H1 (cell line): ENCODE measurements at places on chromosomes 1 and 21. TPM values are rescaled to one million over a fixed set of nuclear protein-coding genes. Genes with fewer than 3 reads are reported as not detected.

DNA sequence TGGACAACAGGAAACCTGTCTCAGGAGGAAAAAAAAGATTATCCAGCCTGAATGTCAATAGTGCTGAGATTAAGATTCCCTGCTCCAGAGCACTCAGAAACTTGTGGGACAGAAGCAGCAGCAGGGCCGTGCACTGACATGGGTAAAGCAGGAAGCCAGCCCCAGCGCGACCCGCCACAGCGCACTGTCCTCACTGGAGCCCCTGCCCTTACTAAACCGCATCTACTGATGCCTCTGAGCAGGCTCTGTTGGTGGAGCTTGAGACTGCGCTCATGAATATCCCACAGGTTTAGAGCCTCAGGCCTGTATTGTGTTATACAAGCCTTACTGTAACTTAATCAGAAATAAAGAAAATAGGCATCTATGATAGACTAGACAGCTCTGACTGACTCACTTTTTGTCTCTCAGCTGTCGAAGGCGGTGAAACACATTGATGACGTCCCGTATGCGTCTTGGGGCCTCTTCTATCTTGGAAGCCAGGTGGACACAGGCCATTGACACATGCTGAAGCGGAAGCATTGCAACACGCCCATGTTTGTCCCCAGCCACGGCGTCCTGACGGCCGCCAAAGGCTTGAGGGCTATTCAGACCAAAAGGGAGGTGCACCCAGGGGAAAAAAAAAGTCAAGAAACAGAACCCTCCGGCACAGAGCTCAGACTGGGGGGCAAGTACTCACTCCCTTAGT is 1.2 kb downstream of the CCNL2 start:
- DNase-seq = no peak

Gene BGLAP
- total RNA-seq = 0.78 and 1.2 TPM in 2 replicates

Gene ADAMTS1
- 19.6 and 22.4 TPM in 2 replicates for total RNA-seq

DNA sequence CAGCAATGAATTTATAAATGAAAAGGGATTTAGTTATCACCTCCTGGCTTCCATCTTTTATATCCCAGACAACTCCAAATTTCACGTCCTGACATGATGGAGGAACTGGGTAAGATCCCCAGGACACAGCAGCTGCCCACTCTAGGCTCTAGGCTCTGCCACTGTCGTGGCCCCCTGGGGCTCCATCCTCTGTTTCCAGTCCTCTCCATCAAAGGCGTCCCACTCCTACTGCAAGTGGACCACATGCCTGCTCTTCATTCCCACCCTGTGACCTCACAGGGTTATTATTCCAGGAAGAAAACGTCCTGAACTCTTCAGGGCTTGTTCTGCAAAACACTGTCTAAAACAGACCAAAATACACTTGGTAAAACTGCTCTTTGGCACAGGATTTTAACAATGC is 11.9 kb downstream of the URB1 start:
- no peak for DNase-seq

Gene MEF2D
- total RNA-seq = 17.3 and 19.5 TPM in 2 replicates
